ENCODE measurements at places on chromosomes 16 and 17. TPM values are rescaled to one million over a fixed set of nuclear protein-coding genes. Genes with fewer than 3 reads are reported as not detected.

PDXDC1 gene
- total RNA-seq: 96.7 TPM

BICDL2 gene
- total RNA-seq: 0.40 TPM

CCDC78 gene
- 4.9 TPM for total RNA-seq

COIL gene
- 10.7 TPM for total RNA-seq

IGFALS gene
- total RNA-seq: 0.17 TPM

PTGES3L gene
- 0.23 TPM for total RNA-seq

RASL10B gene
- total RNA-seq: 2.0 TPM

MT4 gene
- not detected for total RNA-seq

KRTAP1-4 gene
- total RNA-seq: not detected

HYDIN gene
- 0.23 TPM for total RNA-seq

Data from smooth muscle cell of the pulmonary artery (primary cell).